ENCODE measurements at places on chromosomes 7 and 10. TPM values are rescaled to one million over a fixed set of nuclear protein-coding genes. Genes with fewer than 3 reads are reported as not detected.
A peak's percentile ranks its signal among the peaks of the same experiment; 100 is the strongest.

DNA sequence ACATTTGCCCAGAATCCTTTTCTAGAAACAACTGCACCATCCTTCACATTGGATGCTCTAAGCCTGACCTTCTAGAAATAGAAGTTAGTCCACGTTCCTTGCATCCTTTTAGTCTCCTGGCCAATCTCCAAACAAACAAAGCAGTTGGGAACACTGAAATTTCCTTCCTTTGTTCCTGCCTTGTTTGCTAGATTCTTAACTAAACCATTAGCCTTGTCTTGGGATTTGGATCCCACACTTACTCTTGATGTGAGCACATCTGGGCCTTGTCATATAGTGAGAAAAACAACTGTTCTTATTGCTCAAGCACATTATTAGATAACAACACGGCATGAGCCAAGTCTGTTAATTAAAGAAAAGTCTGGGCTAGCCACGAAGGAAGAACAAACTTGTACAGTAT is 319.3 kb upstream of the GHITM start:
- no peak for DNase-seq

GRCh38 chr10:100889546-100889945 is 23.2 kb upstream of the SLF2 start:
- peak; percentile 17 for DNase-seq

DNA sequence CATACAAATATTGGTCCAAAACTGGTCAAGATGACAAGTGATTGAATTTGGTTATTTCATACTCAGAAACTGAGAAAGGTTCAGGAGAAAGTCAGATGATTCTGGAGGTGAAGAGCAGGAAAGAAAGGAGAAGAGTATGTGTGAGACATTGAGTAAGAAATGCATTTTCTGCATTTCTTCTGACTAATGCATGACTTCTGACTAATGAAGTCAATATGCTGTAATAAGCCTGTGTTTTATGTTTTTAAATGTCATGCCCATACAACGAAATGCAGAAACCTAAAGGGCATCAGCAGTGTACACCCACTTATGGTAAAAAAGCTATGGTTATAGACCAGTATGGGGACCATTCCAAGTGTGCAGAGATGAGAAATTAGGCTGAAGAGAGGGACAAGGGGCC is 1227.8 kb upstream of the SORCS1 start:
- peak; percentile 61 for DNase-seq

DNA sequence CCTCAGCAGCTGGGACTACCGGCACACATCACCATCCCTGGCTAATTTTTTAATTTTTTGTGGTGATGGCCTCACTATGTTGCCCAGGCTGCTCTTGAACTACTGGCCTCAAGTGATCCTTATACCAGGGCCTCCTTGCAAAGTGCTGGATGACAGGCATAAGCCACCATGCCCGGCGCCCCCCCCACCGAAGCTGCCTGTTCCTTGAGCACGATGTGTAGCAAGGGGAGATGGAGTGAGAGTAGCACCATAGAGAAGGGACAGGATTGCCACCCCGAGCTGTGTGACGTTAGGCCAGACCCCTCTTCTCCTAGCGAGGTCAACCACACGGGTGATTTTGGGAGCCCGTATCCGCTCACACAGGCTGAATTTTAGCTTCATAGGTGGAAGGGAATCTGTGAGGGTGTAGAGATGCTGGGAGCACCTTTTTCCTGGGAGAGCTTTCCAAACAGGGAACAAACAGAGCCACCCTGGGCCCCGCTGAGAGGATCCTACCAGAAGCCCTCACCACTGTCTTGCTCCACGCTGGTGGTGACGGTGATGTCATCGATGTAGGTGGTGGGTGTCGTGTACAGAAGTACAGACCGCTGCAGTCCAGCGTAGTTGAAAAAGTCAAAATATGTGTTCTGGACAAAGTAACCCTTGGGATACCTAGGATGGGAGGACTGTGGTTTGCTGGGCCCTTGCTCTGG is 3.0 kb downstream of the GUSB start:
- DNase-seq: no peak

DNA sequence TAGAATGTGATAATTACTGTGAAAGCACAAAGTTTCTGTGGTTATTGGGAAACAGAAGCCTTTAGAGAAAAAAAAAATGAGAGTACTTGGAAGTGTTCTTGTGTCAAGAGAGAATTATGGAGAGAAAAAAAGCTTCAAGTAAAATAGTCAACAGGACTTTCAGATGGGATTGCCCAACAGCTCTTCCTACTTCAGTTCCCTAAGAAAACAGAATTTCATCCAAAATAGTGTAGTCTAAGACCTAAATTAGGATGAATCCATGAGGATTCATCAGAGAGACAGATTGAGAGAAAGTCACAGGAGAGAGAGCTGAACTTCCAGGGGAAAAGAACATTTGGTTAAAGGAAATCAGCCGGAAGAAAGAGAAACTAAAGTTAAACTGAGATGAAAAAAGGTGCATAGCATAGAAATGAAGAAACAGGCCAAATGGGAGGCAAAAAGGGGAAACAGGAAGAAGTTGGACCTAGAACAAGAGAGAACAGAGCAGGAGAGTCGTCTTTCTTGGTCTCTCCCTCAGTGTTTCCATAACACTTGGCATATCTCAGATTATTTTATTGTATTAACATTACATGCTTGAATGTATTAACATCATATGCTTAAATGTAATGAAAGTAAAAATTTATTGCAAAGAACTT is 2.5 kb downstream of the SCIN start:
- no peak for DNase-seq

DYDC2 gene
- total RNA-seq: not detected
